ENCODE measurements at places on chromosomes 13 and 19. TPM values are rescaled to one million over a fixed set of nuclear protein-coding genes. Genes with fewer than 3 reads are reported as not detected.

DNA sequence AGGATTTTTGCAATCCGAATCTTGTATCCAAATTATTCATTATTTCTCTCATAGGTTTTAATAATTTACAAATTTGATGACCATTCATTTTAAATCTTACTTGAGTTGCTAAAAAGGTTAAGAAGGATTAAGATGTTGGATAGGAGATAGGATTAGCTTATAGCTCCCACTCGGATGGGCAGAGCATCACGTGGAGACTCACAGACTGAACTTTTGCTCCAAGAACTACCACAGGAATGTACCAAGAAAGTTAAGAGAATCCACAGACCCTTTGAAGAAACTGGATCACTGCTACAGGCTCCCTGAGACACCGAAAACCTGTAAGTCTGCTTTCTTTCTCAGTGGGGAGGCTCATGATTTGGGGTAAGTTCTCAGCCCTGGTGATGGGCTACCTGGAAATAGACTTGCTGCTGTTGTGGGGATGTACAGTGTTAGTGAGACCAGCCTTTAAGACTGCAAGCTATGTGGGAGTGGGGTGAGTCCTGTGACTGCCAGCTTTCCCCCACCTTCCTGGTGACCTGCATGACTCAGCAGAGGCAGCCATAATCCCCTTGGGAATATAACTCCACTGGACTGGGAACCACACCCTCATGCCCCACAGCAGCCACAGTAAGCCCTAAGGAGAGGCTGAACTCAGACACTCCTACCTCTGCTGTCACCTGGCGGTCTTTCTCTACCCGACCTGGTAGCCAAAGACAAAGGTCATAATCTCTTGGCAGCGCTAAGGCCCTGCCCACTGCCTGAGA lies 1458.0 kb downstream of the OLFM4 start:
- no peak for DNase-seq

GRCh38 chr13:114048443-114048842 lies 74.6 kb upstream of the C13orf46 start:
- no peak for DNase-seq

The MBD3L3 gene
- total RNA-seq: not detected

The SIGLEC7 gene
- not detected for total RNA-seq
